ENCODE measurements at places on chromosomes 2 and 18. TPM values are rescaled to one million over a fixed set of nuclear protein-coding genes. Genes with fewer than 3 reads are reported as not detected.

DNA sequence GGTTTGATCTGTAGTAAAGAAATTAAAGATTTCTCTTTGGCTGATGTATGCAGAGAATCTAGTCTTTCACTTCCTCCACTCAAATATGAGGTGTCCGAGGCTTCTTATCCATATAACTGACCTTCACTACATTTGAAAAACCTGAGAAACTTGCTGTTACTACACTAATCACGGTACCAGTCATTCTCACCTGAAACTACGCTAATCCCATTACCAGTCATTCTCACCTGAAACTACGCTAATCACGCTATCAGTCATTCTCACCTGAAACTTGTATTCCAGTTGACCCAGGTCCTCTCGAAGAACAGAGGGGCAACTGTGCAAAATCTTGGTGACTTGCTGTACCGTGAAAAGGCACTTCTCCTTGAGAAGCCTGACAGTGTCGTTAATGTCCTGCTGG, 5.1 kb downstream of the MTERF4 start:
- DNase-seq = no peak

DNA sequence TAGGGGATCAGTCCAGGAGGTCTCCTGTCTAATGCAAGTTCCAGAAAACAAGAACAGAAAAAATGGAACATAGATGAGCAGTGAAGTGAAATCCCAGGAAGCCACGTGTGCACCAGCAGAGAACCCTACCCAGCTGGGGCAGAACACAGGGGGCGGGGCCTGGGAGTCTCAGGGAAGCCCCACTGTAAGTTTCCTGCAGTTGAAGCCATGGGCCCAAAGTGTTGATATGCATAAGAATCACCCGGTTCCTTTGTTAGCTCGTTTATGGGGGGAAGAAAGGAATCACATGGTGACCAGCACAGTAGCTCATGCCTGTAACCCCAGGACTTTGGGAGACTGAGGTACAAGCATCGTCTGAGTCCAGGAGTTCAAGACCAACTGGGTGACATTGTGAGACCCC, 131.3 kb downstream of the INO80D start:
- DNase-seq = no peak

FAHD2B gene
- 39.3 TPM for total RNA-seq

GRCh38 chr2:78293768-78294167, 731.7 kb upstream of the REG3G start:
- no peak for DNase-seq

DNA sequence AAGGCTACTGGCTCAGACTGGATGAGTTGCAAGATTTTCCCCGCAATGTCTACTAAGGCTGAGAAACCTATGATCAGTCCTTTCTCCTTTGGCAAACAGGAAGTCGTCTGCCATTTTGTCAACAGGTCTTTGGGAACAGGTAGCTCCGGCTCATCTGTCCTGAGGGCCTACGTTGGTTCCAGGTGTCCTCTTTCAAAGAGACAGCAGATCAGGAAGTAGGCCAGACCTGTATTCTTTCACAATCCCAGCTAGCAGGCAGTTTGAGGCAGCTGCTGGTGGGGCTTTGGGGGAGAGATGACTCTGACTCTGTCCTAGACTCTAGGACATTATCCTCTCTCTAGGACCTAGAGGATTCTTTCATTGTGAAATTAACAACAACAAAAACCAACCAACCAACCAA, 98.6 kb downstream of the ACTR2 start:
- no peak for DNase-seq

- no peak for DNase-seq
Measured at GRCh38 chr18:8952769-8953760, 149.4 kb upstream of the NDUFV2 start.

GRCh38 chr2:160472839-160473251, 20.8 kb downstream of the RBMS1 start:
- DNase-seq = no peak

HADHA gene
- total RNA-seq = 72.4 TPM

GRCh38 chr2:234919711-234920110, 32.1 kb upstream of the SH3BP4 start:
- no peak for DNase-seq

POTEF gene
- not detected for total RNA-seq

TGFA gene
- 0.47 TPM for total RNA-seq

ANKRD62 gene
- not detected for total RNA-seq

DQX1 gene
- total RNA-seq = 0.22 TPM

GRCh38 chr2:235749121-235749770, 255.4 kb downstream of the AGAP1 start:
- no peak for DNase-seq

GRCh38 chr2:151828143-151828889, at the start of gene ARL5A:
ARL5A (minus strand) TSS chr2:151828421; CDS start chr2:151828176, 245 bp downstream.
- DNase-seq = peak; percentile 94
